ENCODE measurements at places on chromosomes 11 and 22.

DNA sequence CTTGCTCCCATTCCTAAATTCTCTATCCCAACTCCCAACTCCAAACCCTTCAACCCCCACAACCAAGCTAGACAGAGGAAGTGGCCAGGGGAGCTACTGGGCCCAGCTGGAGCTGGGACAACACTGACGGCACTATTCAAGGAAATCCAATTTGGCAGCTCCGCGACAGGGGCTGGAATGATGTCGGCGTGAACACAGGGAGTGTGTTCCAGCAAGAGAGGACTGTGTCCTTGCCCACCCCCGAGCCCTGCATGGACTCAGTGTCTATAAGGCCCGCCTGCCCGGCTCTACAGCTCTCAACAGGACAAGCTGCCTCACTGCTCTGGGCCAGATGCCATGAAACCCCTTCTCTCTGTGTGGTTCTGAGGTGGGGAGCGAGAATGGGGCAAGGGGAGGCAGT, 11.3 kb downstream of the PCSK7 start:
- no peak for DNase-seq

GRCh38 chr11:71420455-71421241, 27.5 kb downstream of the DHCR7 start:
- DNase-seq = no peak

DNA sequence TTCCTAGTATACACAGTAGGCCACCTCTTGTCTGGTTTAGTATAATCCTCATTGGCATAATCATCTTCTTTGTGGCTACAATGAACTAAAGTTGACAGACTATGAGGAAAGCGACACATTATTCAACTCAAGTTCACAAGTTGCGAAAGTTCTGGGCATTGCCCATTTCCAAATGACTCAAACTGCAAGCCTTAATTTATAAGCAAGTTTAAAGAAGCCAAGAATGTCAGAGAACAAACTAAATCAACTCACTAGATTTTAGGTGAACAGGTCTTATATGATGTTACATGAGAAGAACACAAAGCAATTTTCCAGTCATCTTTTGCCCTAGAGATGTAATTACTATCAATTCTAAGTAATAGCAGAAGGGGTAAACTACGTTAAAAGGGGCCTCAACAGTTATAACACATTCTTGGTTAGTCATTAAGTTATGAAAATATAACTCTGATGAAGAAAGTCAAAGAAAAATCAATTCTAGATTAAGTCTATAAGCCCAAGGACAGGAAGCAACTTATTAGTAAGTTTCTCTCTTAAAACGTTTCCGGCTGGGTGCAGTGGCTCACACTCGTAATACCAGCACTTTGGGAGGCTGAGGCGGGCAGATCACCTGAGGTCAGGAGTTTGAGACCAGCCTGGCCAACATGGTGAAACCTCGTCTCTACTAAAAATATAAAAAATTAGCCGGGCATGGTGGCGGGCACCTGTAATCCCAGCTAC, 21.5 kb downstream of the PICALM start:
- no peak for DNase-seq

GRCh38 chr11:124799348-124800225, 619 bp downstream of the MSANTD2 start:
- no peak for DNase-seq

GRCh38 chr22:25741692-25742626, at the start of gene MYO18B:
Gene MYO18B, plus strand, starts transcription at chr22:25742188. Its CDS starts 18,905 bp downstream, at chr22:25761093.
- DNase-seq = no peak

Measured in GOT3 (cell line).